ENCODE measurements at places on chromosomes 11 and 22.

- no peak for DNase-seq
Measured at GRCh38 chr11:80168796-80169195, 728.0 kb upstream of the TENM4 start.

DNA sequence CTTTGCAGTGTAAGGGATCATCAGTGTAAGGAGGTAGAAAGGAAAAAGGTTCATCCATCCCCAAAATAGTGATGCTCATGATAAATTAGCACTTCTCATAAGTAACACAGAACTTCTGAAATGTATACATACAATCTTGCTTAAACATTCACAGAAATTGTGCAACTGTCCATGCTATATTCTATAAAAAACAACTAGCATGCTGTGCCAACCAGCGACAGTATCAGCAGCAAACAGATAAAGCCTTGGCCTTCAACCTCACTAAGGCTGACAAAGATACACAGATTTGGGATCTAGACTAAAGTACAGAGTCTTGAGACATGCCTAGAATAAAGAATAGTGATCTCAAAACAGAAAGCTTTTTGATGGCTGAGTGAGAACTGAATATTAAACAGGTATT is 74.1 kb upstream of the CHRM4 start:
- DNase-seq, result no peak

- DNase-seq, result no peak
Measured at GRCh38 chr11:81839976-81840375, 893.7 kb downstream of the FAM181B start.

DNA sequence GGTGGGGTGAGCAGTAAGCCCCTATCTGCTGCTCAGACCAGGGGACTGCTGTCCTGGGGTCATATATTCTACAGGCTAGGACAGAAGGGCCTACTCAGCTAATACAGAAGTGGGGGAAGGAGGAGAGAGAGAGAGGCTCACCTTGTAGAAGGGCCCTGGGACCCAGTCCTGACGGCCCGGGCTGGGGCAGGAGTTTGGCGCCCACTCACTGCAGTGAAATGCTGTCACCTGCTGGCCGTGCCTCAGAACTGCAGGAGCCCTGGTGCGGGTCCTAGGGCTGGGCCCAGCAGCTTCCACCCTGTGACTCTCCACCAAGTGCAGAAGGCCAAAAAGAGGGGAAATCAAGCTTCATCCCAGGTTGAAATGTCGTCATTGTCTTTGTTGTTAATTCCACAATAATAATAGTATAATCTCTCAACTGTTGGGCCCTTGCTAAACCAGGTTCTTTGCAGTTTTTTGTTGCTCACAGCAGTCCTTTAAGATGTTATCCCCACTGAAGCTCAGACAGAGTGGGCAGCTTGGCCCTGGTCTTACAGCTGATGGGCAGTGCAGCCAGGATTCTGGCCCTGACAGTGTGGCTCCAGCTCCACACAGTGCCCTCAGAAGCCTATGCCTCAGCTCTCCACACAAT is 29.6 kb downstream of the TRIM29 start:
- peak; percentile 6 for DNase-seq

DNA sequence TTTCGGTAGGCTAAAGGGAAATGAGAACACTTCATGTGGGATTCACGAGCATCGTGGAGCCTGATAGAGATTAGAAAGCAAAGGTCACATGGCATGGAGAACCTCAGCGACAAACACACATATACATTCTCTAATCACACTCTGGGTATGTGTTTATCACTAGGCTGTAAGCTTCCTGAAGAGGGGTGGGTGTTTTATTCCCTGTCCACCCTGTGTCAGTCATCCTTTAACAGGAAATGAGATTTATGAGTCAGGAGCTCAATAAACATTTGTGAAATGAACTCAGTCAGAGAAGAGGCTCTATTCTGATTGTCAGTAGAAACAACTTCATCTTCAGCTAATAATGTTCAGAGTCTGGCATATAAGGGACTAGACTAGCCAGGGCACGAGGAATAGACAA is 71.7 kb upstream of the EIF3M start:
- DNase-seq, result no peak

DNA sequence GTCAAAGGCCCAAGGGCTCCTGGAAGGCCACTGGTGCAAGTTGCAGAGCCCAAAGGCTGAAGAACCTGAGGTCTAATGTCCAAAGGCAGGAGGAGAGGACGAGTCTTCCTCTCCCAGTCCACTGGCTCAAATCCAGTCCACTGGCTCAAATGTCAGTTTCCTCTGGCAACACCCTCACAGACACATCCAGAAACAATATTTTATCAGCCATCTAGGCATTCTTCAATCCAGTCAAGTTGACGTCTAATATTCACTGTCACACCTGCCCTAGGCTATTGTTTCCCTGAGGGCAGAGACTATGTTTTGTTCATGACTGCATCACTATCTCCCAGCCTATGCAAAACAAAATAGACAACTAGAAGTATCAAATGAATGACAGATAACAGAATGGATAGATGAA is 148.1 kb downstream of the SPON1 start:
- no peak for DNase-seq

GRCh38 chr22:40911772-40912171 is 39.4 kb upstream of the RBX1 start:
- no peak for DNase-seq

- no peak for DNase-seq
Measured at GRCh38 chr11:115104851-115105453, 399.3 kb downstream of the CADM1 start.

GRCh38 chr22:46447906-46448305 is 89.5 kb downstream of the CELSR1 start:
- DNase-seq, result no peak

DNA sequence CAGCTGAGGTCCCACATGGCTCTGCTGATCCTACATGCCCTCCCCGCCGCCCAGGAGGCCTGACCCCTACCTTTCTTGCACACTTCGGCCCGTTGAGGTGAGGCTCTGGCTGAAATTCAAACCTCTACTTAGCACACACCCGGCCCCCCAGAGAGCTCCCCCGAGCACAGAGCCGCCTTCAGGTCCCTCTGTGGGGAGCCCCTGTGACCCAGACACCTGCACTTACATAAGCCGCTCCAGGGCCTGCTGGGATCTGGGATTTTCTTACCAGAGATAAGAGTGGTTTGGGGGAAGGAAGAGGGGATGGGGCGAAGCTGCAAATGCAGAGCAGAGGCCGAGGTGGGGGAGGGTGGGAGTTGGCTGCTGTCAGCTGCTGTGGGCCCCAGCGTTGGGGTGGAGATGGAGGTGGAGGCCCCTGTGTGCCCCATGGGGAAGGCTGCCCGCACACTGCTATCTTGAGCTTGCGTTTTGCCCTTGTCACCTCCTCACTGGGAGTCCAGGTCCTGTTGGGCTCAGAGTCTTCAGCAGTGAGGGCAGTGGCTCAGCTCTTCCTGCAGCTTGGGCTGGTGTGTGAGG is 30.6 kb downstream of the CAPN1 start:
- DNase-seq, result no peak

DNA sequence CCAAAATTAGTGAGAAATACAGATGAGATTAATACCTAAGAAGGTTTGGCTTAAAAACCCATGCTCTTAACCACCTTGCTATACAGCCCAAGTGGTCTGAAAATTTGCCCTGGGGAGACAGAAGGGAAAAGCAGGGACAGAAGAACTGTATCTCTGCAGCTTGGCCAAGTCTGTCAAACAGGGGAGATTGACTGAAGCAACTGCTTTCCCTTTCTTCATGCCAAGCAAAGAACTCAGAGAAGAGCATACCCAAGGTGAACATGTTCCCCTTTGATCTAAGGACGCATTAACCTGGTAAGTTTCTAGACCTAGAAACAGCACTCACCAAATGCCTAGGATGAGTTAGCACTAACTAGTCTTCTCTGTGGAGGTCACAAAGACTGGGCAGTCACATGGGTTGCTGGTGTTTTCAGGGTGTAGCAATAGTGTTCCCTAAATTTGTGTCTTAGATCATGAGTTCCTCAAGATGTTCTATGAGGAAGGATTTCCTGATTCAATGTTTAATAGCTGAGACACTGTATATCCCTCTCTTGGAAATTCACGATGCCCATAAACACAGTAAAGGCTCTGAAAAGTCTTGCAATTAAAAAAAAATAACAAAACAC is 75.6 kb upstream of the GRAMD1B start:
- DNase-seq, result no peak

GRCh38 chr22:37376643-37377042 is 50.6 kb downstream of the ELFN2 start:
- DNase-seq, result no peak

- no peak for DNase-seq
Measured at GRCh38 chr11:132245403-132246385, 875.3 kb downstream of the NTM start.

DNA sequence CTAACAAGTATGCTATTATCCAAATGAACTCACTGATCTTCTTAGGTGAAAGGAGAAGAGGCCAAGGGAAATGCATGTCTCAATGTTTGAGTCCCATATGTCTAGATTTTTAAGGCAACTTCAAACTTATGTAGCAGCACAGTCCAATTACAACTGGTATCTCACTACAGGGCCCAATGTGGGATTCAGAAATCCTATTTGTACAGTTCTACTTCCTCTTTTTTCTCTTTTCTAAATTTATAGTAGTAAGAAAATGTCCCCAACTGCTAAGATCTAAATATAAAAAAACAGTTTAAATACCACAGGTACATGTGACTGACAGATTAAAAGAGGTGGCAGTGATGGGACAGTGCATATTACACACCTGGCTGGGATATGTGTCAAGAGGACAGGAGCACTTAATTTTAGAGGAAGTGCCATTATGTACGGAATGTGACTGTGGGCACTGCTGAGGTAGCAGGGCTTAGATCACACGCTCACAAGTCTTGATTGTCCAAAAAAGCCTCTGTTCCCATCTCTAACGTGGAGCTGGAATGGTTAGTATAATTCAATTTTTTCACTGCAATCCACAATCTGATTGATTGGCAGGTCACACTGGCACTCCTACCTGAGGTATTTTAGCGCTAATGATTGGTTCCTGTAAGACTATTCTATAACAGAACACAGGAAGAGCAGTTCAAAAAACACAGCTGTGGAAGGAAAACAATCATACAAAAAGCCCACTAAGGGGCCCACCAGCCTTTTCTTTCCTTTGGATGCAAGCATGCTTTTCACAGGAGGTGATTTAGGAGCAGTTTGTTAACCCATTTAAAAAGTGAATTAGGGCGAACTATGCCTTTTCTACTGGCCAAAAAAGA is 34.6 kb downstream of the APOL5 start:
- no peak for DNase-seq

DNA sequence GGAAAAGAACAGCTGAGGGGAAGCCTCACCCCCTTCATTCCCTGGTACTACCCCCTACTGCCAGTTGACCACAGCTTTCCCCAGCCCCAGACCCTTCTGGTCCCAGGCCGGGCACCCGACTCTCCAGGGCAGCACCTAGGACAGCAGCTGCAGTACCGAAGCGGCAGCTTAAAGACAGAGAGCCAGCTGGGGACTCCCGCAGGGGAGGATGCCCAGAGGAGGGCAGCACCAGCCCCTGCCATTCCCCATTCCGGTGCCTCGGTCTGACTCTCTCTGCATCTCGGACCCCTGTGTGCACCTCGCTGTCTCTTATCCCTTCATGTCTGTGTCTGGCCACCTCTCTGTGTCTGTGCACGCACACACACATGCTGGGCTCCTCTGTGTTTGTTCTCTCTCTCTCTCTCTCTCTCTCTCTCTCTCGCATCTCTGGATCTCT is 9.4 kb downstream of the IGSF9B start:
- no peak for DNase-seq

GRCh38 chr11:63939397-63939891 is 642 bp downstream of the NAA40 start:
- DNase-seq, result no peak

DNA sequence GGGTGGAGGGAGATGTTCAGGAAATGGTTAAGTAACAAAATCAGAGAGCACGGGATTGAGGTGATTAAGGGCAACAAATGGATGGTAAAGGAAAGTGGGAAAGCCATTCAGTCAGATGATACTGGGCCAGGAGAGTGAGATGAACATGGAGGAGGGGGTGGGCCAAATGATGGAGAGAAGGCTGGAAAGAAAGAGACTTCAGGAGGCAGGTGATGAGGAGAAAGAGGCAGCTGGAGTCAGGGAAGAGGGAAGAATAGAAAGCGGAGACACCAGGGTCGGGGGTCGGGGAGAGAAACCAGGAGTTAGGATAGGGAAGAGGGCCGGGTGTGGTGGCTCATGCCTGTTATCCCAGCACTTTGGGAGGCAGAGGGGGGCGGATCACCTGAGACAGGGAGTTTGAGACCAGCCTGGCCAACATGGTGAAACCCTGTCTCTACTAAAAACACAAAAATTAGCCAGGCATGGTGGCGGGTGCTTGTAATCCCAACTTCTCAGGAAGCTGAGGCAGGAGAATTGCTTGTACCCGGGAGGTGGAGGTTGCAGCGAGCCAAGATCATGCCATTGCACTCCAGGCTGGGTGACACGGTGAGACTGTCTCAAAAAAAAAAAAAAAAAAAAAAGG is 4.7 kb upstream of the KDM2A start:
- DNase-seq, result no peak

GRCh38 chr11:33375688-33376311 is 118.6 kb downstream of the HIPK3 start:
- DNase-seq, result no peak

Data from fibroblast of skin of left biceps (primary cell).